ENCODE measurements at places on chromosomes 16 and 17.

- no peak for DNase-seq
These were observed 13.2 kb upstream of the VPS35L start for GRCh38 chr16:19542138-19542821.

GRCh38 chr16:56689171-56689570, 6.9 kb downstream of the MT1X start:
- DNase-seq: no peak

- DNase-seq: no peak
These were observed 28.2 kb downstream of the ORC6 start for GRCh38 chr16:46717692-46718091.

DNA sequence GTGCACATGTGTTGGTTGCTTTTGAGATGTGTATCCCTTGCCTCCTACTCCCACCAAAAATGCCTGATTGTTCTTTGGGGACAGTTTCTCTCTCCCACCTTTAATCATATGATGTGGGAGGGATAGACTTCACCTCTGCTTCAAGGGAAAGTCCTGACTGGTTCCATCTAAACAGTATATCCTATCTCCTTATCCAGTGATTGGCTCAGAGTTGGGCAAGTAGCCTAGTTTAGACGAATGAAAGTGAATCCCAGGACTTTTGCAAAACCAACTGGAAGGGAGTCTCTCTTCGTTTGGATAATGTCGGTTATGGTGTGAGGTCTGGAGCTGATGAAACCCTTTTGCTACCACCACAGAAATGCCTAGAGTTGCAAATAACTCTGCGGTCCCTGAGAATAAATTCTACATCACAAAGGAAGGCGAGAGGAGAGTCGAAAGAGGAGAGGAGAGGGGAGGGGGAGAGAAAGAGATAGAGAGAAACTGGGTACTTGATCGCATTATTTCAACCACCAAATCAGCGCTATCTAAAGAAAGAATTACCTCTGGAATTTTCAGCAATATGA, 77.1 kb upstream of the SALL1 start:
- no peak for DNase-seq

- no peak for DNase-seq
These were observed 105.3 kb downstream of the VPS53 start for GRCh38 chr17:609232-609810.

GRCh38 chr16:79188115-79188738, 412.3 kb downstream of the MAF start:
- DNase-seq: no peak

DNA sequence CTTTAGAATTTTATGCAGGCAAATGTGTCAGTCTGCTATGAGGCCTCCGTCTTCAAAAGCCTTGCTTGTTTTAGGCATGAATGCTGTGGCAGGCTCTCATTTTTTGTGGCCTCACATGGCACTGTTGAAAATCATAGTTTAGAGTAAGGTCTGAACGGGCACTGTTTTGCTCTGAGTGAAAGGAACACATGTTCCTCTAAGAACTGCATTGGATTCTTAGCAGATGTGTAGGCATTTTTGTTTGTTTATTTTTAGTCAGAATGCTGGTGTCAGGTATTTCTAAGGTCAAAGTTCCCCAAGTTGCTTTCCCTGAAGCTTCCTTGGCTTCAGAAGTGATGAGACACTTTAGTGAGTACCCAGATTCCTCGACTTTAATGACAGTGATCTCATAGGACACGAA, 173.7 kb downstream of the HS3ST3B1 start:
- no peak for DNase-seq

GRCh38 chr17:49483599-49484509, 11.2 kb upstream of the NGFR start:
- DNase-seq: no peak

- DNase-seq: no peak
These were observed 58.9 kb downstream of the HS3ST4 start for GRCh38 chr16:25750488-25751216.

GRCh38 chr16:86584726-86585721, 6.7 kb downstream of the FOXL1 start:
- DNase-seq: no peak

GRCh38 chr17:56675876-56676660, 82.6 kb downstream of the NOG start:
- DNase-seq: no peak

DNA sequence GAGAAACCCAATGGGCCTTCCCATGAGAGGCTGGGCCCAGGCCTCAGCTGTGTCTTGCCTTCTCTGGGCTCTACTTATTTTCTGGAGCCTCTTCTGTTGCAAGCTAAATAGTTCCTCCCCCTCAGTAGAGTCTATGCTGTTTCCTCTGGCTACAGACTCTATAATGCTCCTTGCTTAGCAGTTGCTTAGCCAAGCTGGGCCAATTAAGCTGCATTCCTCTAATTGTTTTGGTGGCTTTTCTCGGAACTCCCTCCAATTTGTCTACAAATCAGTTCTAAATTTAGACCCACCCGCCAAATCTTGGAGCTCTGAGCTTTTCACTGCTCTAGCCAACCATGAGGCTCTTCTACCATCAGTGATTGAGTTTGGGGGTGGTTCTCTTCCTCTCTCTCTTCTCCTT, 302.7 kb upstream of the ASIC2 start:
- no peak for DNase-seq

DNA sequence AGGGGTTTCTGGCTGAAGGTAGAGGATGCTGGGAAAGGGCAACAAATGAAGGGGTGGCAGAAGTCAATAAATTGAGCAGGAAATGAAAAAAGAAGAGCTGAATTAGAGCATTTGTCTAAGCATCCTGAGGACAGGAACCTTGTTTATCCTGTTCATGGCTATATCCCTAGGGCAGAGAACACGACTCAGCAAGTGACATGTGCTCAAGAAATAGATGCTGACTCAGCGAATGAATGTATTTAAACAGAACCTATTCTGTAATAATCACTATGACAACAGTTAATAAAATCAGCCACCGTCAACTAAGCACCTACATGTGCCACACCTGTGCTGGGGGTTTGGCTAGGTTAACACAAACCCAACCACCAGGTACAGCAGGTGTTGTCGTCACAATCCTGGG, 80.3 kb downstream of the CDK5R1 start:
- no peak for DNase-seq

GRCh38 chr17:27207073-27207513, 86.8 kb upstream of the WSB1 start:
- peak; percentile 25 for DNase-seq

GRCh38 chr17:62876673-62877405, 68.7 kb upstream of the MARCHF10 start:
- DNase-seq: no peak

Data from AG09309 (cell line).